Subcutaneous adipose tissue (tissue), 4 donors: ENCODE measurements at places on chromosomes 11 and 22. TPM values are rescaled to one million over a fixed set of nuclear protein-coding genes. Genes with fewer than 3 reads are reported as not detected.

MPZL3 gene
- total RNA-seq = 3.7 TPM

VPS51 gene
- total RNA-seq = 84.8 TPM

MCAM gene
- total RNA-seq = 655 TPM

CYP2D6 gene
- not detected for total RNA-seq

MUS81 gene
- total RNA-seq = 19.9 TPM
